Substantia nigra (tissue), 51 donors: ENCODE measurements at places on chromosomes 16 and 17.

DNA sequence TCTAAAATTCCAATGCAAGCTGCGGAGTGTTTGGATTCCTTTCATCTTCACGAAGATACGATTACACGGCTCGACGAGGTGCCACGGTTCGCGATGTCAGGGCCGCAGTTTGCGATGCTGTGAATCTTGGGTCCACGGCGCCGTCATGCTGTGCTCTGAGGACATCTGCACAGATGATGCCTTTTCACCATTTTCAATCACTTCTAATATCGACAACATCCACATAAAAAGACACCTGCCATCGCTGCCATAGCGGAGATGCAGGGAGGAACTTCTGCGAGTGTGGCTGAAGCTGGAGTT lies 6.8 kb upstream of the APRT start:
- no peak for DNase-seq

- DNase-seq = no peak
These were observed 65.2 kb downstream of the KSR1 start for GRCh38 chr17:27521281-27522027.

GRCh38 chr16:72844225-72844920 lies 203.6 kb downstream of the ZFHX3 start:
- DNase-seq = no peak

GRCh38 chr17:59038734-59039133 lies 67.9 kb downstream of the TRIM37 start:
- DNase-seq = no peak

DNA sequence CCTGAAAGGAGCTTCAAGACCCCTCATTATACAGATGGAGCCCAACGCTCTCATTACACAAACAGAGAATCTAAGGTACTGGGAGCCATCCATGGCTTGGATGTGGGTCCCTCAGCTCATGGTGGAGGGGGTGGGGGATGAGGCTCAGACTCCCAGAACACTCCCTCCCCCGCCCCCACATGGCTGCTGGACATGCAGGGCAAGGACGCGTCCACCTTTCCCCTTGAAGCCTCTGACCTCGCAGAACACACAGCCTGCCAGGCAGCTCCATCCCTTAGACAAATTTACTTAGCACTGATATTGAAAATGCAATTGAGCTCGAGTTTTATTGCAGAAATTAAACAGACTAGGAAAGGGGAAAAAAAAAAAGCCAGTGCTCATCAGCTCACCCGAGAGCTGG lies 203.9 kb downstream of the ZNF423 start:
- no peak for DNase-seq

- DNase-seq = no peak
These were observed 746 bp upstream of the APOH start for GRCh38 chr17:66229783-66230538.

DNA sequence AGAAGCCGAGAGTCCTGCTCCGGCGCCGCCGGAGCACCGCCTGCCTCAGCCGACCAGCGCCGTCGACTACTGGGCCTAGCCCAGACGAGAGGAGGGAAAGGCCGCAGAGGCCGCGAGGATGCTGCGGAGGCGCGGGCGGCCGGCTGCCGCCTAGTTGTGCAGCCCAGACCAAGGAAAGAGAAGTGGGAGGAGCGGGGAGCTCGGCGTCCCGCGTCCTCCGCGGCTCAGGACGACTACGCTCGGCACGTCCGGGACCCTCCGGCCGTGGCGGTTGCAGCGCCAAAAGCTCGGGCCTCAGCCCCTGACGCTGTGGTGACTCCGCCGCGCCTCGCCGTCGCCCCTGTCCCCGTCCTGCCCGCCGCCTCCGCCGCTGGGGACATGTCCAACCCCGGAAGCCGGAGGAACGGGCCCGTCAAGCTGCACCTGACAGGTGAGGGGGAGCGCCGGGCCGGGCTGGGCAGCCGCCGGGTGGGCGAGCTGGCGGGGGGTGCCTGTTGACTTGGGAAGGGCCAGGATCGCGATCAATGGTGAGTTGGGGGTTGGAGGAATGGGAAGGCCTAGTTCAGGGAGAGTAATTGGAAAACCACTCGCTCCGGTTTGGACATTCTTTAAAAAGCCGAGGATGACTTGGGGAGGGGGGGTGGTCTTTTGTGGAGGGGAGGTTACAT lies 37.7 kb downstream of the RNF135 start:
- DNase-seq = peak; percentile 29

DNA sequence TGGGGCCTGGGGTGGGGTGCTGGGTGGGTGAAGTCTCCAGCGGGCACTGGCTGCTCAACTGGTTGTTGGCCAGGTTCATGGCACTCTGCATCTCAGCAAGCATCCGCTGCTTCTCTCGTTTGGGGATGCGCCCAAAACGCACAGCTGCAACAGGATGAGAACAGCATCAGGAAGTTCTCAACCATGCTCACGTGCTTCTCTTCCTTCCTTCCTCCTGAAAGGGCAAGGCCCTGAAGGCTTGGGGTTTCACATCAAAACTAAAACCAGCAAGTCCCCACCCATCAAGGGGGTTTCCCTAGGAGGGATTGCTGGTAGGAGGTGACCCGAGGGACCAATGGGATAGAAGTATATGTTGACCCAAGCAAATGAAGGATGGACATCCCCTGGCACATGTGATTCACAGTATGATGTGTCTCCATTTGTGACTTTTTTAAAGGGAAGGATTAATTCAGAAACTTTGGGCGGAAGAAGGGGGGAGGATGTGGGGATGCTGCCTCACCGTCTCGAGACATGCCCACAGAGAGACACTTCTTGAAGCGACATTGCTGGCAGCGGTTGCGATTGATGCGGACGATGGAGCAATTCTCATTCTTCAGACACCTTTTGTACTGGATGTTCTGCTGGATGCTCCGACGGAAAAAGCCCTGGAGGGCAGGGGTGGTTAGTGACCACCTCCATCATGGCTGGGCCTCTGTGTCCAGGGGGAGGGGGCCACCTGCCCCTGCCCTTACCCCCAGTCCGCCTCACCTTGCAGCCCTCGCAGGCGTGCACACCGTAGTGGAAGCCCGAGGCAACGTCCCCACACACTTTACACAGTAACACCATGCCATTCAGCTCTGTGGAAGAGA lies 4.2 kb downstream of the NR1D1 start:
- DNase-seq = no peak

- no peak for DNase-seq
These were observed 5.8 kb downstream of the ITGAM start for GRCh38 chr16:31265329-31266245.

- no peak for DNase-seq
These were observed 33.9 kb downstream of the MYH11 start for GRCh38 chr16:15822957-15823356.

GRCh38 chr16:20774703-20775362 lies 11.0 kb downstream of the ACSM3 start:
- no peak for DNase-seq

GRCh38 chr16:885391-885790 lies 84.9 kb upstream of the GNG13 start:
- no peak for DNase-seq

DNA sequence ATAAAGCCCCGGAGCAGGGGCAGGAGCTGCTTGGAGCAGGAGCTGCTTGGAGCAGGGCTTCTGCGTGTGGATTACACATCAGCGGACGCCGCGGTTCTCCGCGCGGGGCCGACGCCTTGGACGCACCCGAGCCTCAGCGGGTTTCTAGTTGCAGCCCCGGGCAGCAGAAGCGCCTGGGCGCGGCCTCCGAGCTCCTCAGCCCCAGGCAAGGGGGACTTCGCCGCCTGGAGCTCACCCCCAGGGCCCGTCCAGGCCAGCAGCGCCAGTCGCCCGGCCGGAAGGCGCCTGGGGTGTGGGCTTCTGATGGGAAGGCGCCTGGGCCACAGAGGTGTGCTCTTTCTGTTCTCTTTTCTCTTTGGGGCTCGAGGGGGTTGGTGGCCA lies 6.3 kb downstream of the FOXF1 start:
- no peak for DNase-seq

GRCh38 chr17:67183531-67183930 lies 61.5 kb downstream of the HELZ start:
- no peak for DNase-seq

DNA sequence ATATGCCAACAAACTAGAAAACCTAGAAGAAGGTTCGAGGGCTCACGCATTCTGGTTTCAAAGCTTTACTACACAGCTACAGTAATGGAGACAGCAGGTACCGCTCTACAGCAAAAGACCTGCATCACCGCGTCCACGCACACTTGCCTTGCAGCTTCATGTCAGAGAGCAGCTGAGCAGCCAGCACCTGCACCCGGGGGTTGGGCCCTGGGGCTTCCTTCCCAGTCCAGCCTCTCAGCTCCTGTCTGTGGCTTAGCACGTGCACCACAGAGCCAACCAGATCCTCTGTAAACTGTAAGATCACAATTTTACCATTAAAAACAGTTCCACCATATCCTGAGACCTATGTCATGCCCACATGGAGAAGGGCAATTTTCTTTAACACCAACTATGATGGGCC lies 15.3 kb downstream of the MEAK7 start:
- no peak for DNase-seq

GRCh38 chr17:77420095-77420803 lies 279.5 kb downstream of the SEC14L1 start:
- DNase-seq = no peak

DNA sequence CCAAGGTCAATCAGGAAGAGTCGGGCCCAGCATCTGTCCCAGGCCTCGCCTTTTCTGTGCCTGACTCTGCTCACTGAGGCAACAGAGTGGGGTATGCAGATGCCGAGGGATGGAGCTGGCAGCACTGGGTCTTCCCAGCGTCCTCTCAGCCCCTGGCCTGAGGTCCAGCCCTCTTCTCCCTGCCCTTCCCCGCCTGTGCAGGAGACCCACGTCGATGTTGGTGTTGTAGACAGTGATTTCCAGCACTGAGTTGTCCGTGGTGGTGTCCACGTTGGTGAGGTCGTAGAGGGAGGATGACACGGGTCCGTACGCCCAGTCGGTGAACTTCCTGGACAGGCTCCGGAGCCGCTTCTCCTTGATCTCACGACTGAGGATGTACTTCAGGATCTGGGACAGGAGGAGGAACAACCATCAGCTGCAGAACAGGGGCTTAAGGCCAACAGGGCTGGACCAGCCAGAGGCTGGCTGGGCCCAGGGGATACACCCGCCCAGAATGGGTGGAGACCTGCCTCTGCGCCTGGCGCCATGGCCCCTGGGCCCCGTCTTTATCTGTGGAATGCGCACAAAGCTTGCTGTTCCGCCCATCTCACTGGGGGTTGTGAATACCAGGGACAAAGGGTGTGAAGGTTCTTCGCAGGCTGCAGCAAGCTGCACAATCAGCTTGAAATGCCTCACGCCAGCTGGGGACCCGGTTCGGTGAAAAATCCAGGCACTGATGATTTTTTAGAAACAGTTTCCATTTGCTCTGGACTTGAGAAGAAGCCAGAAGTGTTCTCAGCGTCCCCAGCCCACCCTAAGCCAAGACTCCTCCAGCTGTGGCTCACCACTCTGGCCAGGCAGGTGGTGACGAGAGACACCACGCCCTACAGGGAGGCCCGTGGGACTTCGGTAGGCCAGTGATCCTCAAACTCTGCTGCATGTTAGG lies 27.5 kb downstream of the TRPV3 start:
- DNase-seq = peak; percentile 63

GRCh38 chr17:791829-792228 lies 9.7 kb downstream of the MRM3 start:
- DNase-seq = no peak

DNA sequence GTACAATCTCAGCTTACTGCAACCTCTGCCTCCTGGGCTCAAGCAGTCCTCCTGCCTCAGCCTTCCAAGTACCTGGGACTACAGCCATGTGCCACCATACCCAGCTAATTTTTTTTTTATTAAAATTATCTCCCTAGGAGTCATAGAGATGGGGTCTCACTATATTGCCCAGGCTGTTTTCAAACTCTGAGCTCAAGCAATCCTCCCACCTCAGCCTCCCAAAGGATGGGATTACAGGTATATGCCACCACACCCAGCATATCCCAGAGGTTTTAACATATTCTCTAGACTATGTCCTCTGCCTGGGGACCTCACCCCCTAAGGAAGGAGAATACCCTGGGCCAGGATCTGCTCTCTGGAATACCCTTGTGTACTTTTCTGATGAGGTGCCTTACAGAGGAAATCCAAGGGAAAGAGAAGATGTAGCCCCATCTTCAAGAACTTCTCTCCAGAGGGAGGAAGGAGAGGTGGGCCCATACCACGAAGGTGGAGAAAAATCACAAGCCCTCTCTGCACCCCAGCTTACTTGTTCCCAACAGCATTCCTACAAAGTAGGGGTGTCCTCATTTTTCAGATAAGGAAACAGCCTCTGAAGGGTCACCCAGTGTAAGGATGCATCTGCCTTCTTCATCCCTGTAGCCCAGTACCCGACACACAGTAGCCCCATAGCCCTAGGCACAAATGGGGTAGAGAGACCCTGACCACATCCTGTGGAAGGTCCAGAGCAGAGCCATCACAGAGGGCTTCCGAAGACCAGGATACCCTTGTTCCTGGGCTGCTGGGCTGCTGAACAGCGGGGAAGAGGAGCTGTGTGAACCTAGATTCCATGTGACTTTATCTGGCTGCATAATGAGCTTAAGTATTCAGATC lies 151.6 kb downstream of the SOCS1 start:
- DNase-seq = no peak

- no peak for DNase-seq
These were observed 7.3 kb downstream of the THRA start for GRCh38 chr17:40069751-40070708.

DNA sequence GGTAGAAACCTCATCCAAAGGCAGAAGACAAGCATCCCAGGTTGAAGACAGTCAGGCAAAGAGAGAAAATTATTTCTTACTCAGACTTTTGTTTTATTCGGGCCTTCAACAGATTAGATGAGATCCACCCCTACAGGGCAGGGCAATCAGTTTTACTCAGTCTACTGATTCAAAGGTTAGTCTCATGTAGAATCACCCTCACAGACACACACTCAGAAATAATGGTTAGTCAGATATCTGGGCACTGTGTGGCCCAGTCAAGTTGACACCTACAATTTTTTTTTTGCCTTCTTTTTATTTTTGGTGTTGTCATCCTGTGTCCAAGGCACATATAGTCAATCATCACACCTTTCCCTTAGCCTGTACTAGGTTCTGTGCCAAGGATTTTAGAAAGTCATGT lies 729.8 kb downstream of the WWOX start:
- DNase-seq = no peak

- no peak for DNase-seq
These were observed 4.2 kb downstream of the CDRT4 start for GRCh38 chr17:15462976-15463772.

DNA sequence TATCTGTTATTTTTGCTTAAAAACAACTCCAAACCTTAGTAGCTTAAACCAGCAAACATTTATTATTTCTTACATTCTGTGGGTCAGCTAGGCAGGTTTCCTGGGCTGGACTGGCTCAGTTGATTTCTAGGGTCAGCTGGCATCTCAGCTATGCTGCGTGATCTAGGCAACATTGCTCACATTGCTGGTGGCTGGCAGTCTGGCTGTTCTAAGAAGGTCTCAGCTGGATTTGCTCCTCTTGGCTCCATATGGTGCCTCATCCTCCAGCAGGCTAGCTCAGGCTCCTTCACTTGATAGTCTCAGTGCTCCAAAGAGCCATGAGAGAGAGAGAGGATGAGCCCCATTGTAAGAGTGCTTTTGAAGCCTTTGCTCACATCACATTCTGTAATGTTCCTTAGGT lies 470.6 kb upstream of the CDH5 start:
- no peak for DNase-seq

DNA sequence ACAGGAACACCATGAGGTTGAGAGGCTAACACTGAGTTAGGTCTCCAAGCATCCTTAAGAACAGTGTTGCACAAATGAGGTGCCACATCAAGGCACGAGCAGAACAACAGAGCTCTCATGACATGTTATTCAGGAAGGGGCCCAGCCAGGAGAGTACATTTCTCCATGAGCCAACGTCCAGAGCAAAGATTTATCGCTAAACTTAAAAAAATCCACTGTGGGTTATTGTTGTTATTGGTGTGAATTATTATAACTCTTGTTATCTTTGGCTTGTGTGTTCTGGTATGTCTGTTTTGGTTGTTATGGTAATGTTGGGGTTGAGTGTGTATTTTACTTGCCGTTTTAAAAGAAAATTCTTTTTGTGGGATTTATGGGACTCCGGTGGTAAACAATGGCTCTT lies 68.9 kb upstream of the MSI2 start:
- DNase-seq = no peak
